Activated naive CD4-positive, alpha-beta T cell treated with anti-CD3 and anti-CD28 coated beads, Interleukin-2, amount 50 U/mL, for 72 hours (primary cell): ENCODE measurements at places on chromosomes 5 and 9. TPM values are rescaled to one million over a fixed set of nuclear protein-coding genes. Genes with fewer than 3 reads are reported as not detected.

DNA sequence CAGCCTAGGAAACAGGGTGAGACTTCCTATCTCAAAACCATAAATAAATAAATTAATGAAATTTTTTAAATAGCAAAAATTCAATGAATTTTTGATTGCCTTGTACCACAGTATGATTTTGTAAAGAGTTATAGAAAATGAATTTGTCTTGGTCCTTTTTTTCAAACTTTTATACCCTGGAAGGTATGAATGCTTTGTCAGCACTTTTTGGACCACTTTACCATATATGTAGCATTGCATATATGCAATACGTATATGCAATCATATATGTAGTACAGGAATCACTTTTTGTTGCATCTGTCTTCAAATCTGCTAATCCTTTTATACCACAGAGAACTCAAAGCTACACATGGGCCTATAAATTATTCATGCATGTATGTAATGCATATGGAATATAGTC, 9.2 kb upstream of the SMIM15 start:
- no peak for DNase-seq

GRCh38 chr5:57383093-57383861, 99.3 kb downstream of the ACTBL2 start:
- DNase-seq = peak; percentile 57

DNA sequence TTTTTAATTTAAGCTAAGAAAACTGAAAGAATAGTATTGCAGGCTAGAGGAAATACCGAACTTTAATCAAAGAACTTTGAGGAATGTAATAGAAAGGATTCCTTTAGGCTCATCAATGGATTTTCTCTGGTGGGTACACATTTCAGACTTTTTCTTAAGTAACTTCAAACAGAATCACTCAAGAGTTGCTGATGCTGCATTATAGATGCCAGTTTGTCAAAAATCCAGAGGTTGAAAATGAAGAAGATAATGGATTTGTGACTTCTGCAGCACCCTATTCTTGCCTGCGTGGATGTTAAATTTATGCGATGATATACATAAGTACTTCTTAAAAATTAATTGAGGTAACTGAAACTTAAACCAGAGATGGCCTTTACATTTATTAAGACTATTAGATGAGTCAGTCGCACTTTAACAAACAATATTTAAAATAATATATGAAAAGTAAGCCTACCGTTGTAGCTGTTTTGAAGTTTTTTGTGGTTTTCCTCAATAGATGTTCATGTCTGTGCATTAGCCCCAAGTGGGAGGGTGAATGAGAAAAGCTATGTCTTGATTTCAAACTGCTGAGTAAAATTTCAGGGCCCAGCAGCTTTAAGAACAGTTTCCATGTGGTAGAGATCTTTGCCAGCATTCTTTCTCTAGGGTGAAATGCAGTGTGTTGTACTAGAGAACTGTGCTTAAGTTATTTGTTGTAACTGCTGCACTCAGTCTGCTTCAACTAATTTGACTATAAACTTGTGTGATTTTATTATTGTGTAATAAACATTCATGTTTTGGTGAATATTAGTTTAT, at the start of gene OGN:
TSS of gene OGN (minus strand) at position 537 of the 795 bp plus-strand sequence. CDS start 1,171 bp downstream, outside the sequence.
- DNase-seq = no peak

DNA sequence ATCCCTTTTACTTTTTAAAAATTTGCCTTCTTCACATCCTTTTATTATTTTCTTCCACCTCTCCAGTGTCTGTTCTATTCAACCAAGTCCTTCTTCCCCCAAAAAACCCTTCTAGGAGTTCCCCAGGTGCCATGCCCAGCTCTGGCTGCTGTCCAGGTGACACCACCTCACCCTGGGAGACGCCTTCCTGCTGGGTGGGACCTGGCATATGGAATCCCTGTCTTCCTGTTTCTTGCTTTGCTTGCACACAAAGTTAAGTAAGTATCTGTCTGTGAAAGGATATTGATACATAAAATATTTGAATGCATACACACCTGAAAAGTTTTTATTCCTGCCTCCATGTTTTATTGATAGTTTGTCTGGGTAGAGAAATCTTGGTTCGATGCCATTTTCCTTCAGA, 23.1 kb upstream of the MED10 start:
- no peak for DNase-seq

DNA sequence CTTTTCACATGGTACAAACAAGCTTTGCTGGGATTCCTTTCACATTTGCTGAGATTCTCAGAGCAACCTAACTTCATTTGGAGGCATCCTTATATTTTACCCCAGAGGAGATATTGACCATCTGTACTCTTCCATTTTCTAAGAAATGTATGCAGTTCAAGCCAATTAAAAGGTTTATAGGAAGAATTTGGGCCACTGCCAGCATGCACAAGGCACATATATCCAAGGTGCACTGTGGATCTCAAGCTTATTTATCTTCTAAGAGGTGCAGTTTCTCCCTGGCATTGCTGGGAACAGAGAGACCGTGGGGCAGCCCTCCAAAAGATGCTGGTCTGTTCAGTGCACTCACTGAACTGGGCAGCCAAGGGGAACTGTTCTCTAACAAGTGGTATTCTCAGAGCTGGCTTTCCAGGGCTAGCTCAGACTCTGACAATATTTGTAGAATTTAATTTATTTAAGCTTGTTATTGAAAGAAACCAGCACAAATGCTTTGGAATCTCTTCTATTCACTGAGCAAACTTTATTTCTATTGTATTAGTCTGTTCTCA, 213.3 kb downstream of the TENT4A start:
- no peak for DNase-seq

- no peak for DNase-seq
Observed at GRCh38 chr5:36496471-36496870, 109.9 kb upstream of the SLC1A3 start.

GRCh38 chr9:124256517-124257069, 1.2 kb upstream of the NEK6 start:
- no peak for DNase-seq

- no peak for DNase-seq
Observed at GRCh38 chr5:80057921-80058320, 22.8 kb downstream of the THBS4 start.

- DNase-seq = no peak
Observed at GRCh38 chr9:86452201-86452828, 98.1 kb upstream of the TUT7 start.

The SPAG8 gene
- total RNA-seq = 1.0 TPM

GRCh38 chr5:177176175-177176711, 42.7 kb downstream of the NSD1 start:
- DNase-seq = no peak

DNA sequence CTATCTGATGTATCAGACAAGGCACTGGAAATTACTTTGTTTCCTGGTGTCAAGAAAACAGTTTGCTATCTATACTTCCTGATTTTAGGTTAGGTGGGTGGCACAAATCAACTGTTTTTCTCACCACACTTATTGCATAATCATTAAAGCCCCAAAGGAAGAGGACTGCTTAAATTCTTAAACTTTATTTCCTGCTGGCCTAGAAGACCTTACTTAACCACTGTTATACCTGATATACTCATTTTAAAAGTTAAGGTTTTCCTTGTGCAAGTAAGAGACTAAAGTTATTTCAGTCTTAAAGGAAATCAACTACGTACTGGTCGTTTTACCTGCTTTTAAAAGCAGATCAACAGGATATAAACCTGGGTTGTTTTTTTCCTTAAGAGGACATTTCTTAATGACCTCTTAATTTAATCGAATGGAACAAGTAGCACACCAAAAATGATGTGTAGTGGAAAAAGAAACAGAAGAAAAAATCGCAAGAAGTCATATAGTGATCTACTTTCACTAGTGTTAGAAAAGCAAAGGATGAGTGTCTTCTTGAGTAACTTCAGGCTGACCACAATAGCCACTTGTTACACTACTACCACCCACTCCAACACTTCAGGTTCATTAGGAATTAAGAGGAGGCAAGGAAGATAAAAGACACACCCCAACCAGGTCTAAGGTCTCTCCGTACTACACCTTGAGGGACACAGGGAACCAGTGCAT, 974 bp downstream of the CLINT1 start:
- DNase-seq = no peak

GRCh38 chr9:121798941-121799340, 147.5 kb downstream of the DAB2IP start:
- no peak for DNase-seq

GRCh38 chr9:2047144-2047671, 32.1 kb downstream of the SMARCA2 start:
- no peak for DNase-seq

GRCh38 chr9:136564379-136564988, 18.6 kb upstream of the NOTCH1 start:
- DNase-seq = no peak

The ADAMTS13 gene
- total RNA-seq = 5.4 TPM

- DNase-seq = no peak
Observed at GRCh38 chr5:133267601-133268000, 215.8 kb downstream of the HSPA4 start.

The KCNN2 gene
- not detected for total RNA-seq

DNA sequence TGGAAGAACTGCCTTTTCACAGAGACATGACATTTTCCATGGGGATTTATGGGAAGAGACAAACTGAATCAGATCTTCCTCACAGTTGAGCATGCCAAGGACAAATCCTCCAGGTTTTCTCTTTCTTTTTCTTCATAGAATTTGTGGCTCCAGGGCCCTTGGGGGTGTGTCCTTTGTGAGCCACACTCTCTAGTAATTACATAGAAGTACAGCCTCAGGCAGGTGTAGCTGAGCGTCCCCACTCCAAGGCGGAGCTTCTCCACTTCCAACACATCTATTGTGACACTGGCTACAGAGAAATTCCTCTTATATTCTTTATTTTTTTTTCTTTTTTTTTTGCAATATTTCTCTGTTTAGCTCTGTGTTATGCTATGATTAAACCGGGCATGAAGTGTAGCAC, 420.5 kb upstream of the CD180 start:
- no peak for DNase-seq

- DNase-seq = peak; percentile 77
Observed at GRCh38 chr5:172173564-172174153, 14.4 kb downstream of the STK10 start.

DNA sequence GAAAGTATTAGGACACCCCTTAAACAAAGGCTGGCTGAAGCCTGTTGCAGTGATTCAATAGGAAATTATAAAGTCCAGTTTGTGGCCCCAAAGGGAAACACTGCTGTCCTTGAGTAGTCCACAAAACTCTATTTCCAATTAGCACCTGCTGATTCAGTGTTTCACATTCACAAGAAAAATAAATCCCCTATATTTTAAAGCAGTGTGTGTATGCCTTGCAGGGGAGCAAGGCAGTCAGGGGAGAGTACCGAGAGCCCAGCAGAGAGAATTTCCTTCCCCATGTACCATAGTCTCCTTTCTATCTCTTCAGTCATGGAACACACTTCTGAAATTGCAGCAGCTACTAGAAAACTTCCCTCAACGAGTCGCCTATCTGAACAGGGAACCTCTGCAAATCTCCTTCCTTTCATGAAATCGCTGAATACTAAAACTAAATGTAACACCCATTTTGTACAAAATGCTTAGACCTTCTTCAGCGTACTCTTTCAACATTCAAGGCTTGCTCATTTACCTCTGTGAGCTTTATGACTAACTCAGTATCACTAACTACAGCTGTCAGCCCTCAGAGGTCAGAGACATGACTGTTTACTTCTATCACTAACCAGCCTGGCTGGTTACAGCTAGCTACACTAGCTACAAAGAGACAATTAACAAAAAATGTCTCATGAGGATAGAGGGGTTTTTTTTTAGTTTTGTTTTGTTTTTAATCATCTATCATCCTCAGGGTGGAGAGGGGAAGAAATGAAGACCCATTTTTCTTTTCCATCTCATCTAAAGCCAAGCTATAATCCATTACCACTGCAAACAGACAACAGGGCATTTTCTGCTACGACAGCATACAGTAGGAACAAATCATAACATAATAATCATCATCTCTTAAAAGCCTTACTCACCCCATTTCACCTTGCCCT, 188.7 kb downstream of the EBF1 start:
- no peak for DNase-seq

The NEUROG1 gene
- not detected for total RNA-seq

DNA sequence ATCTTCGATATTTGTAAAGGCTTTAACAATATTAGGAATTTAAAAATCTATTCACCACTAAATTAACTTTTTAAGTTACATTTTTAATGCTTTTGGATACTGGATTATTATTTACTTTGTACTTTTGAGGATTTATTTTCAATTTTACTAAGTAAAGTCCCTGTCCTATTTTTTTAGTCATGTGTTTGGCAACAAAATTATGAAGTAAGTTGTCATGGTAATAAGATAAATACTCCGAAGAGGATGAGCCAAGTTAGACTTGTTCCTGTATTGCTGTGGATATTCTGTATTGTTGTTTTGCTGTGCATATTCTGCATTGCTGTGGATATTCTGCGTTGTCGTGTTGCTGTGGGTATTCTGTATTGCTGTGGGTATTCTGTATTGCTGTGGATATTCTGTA, 210.1 kb downstream of the MTRR start:
- no peak for DNase-seq

DNA sequence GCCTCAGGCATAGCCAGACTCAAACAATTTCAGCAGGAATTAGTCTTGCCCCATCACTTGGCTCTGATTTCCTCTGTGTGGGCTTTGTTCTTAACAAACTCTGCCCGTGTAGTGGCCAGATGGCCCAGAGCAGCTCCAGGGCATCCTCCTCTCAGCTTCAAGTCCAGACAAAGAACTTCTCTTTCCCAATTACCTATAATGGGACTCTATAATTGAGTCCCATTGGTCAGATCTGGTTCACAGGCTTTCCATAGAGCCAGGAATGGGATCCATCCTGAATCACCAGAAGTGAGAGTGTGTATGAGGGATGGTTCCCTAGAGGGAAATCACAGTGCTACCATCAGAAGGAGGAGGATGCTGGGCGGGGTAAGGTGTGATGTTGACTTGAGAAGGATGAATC, 515.8 kb downstream of the KIF4B start:
- DNase-seq = no peak

DNA sequence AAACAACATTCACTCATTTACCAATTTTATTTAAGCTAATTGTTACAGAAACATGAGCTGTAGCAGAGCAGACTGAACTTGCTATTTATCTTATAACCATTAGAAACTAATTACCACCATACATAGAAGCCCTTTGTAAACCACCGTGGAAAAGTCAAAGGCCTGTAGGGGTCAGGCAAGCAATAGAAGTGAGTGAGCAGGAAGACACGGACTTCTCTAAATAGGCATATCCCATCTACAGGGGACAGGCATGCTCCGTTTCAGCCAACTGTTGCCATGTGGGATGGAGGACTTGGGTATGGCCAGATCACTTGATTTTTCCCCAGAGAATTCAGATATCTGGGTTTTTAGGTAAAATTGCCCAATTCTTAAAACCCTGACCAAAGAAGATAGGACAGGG, 44.8 kb downstream of the PRRC1 start:
- no peak for DNase-seq

- no peak for DNase-seq
Observed at GRCh38 chr9:135864447-135865049, 42.8 kb downstream of the CAMSAP1 start.

DNA sequence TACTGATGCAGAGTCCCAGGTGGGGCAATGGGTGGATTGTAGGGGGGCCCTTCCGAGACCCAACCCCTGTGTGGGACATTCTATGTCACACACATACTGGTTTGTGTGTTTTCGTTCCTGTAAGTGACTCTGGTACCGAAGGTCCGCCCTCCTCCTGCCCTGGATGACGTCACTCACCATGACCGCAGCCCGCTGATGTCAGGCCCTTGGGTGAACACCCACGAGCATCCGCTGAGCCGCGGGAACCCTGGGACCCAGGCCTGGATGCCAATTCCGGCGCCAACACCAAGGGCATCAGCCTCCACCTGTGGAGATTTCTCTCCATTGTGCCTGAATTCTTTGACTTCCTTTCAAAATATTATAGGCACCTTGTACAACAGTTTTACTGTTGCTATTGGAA, 184.3 kb downstream of the MTRR start:
- DNase-seq = no peak
